AG04449 (cell line): ENCODE measurements at places on chromosomes 3 and 15.

GRCh38 chr15:72284781-72285180 lies 12.4 kb upstream of the PARP6 start:
- no peak for DNase-seq

DNA sequence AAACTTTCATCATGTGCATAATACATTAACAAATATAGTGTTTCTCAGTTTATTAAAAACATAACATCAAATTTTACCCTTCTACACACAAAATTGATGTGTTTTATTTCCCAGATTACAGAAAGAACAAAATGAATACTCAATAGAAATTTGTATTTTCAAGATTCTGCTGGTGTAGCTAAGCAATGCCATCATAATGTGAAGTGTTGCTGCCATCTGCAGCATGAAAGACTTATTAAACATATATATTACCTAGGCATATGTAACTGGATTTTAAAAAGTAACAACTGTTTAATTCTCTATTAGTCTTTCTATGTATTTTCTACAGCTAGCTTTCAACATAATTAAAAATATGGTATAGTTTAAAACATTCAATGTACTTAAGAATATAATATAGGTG lies 27.5 kb downstream of the PLSCR5 start:
- no peak for DNase-seq

- DNase-seq = no peak
These were observed 149.5 kb downstream of the RYR3 start for GRCh38 chr15:33460166-33460805.

DNA sequence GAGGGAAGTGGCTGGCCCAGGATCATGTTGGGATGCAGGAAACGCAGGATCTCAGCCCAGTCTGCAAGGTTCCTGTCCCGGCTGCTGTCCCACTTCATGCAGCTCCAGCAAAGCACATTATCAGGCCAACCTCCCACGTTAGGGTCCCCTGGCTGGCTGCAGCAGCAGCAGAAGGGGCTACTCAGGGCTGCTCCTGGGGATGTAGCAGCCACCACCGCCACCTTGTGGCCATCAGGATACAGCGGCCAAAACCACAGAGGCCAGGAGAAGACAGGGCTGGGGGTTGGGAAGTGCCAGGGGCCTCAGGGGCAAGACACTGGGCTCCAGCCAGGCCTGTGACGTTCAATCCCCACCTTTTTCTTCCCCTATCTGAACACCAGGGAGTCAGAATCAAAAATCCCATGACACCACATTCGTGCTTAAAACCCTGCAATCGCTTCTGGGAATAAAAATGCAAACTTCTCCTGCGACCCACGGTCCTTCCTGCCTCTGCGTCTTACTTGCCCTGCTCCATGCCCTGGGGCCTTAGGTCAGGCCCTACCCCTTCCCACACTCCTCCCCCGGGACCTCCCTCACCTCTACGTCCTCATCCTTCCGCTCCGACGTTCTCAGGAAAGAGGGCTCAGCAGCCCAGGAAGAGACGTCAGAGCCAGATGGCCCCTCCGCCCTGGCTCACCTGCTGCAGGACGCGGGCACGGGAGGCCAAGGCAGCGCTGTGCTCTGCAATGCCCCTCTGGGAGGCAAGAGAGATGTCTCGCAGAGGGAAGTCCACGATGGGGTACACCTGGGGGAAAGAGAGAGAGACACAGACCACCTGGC lies 21.5 kb downstream of the SSUH2 start:
- no peak for DNase-seq
